Kidney (tissue), 22 donors: ENCODE measurements at places on chromosomes 6 and 20. TPM values are rescaled to one million over a fixed set of nuclear protein-coding genes. Genes with fewer than 3 reads are reported as not detected.

DNA sequence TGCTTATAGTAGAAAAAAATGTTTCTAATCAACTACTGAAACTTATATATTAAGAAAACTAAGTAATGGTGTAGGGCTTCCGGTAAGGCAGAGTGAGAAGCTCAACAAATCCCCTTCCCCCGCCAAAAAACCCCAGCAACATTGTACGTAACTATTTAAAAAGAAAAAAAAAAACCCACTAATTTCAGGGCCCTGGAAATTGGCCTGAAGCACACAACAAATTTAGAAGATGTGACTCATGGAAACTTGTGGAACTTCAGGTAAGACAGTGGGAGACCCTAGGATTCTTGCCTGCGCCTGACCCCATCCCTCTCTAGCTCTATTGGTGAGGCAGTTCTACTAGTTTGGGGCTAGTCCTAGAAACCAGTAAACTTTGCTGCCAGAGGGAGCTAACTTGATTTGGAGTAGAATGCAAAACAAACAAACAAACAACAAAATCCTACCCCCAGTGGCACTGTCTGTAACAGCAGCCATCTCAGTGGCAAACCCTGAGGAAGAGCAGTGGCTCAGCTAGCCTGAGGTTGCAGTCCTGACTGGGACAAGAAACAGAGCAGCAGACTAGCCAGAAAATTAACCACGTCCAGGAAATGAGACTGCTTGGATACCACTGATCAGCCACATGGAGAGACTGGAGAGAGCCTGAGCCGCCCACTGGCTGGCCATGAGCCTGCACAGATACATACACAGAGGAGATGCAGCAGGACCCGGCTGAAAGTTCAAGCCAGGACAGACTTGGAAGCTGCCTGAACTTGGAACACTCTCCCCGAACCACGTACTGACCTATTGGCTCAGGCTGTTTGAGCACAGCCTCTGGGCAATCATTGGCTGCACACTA lies 135.1 kb downstream of the TBXT start:
- no peaks in the 10 kb centered on the region for H3K27me3 ChIP-seq
- H3K36me3 ChIP-seq = no peaks in the 10 kb centered on the region
- DNase-seq = no peak
- H3K4me3 ChIP-seq = no peak overlapping the region

DNA sequence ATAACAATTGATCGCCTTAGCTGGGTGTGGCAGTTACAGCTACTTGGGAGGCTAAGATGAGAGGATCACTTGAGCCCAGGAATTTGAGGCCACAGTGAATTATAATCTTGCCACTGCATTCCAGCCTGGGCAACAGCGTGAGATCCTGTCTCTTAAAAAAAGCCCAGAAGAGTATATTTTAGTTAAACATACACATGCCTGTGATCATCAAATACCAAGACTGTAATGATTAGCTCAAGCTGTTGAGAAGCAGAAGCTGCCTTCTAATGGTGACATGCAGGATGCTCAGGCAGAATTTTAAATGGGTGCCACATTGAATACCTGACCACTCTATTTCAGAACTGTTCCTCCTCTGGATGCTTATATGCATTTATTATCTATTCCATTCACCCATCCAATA lies 8.9 kb upstream of the TMEM14A start:
- H3K4me1 ChIP-seq = peaks cover 6% of the 10 kb centered on the region
- no peak for DNase-seq
- H3K36me3 ChIP-seq = no peaks in the 10 kb centered on the region
- no peak overlapping the region for H3K4me3 ChIP-seq
- no peaks in the 10 kb centered on the region for H3K27me3 ChIP-seq
- H3K27ac ChIP-seq = no peak overlapping the region

DNA sequence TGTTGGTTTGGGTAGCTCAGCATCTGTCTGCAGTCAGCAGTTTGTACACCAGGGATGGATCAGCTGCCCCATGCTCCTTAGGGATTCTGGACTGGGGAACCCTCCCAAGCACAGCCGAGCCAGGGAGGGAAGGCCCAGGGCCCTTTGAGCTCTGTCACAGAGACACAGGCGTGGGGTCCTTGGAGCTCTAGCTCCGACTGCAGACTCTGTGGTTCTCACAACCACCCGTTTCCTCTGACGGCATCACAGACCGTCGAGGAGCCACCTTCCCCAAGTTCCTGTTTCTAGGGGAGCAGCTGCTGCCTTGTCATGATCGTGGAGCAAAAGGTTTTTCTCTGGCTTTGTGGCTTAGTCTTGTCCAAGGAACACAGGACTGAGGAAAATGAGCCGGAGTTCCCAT lies at the start of gene SLA2:
Gene SLA2 (minus strand): TSS at position 199 of the 400 bp plus-strand sequence. CDS start 4,861 bp downstream, outside the sequence.
- no peaks in the 10 kb centered on the region for H3K36me3 ChIP-seq
- H3K27me3 ChIP-seq = no peaks in the 10 kb centered on the region
- DNase-seq = no peak
- H3K4me3 ChIP-seq = no peak within 1 kb of the TSS
- H3K4me1 ChIP-seq = no peaks in the 10 kb centered on the region

GRCh38 chr6:27251606-27252251 lies 4.2 kb downstream of the PRSS16 start:
- H3K4me1 ChIP-seq = no peaks in the 10 kb centered on the region
- peaks cover 53% of the 10 kb centered on the region for H3K27me3 ChIP-seq
- H3K4me3 ChIP-seq = no peak overlapping the region
- no peaks in the 10 kb centered on the region for H3K36me3 ChIP-seq
- no peak overlapping the region for H3K27ac ChIP-seq

DNA sequence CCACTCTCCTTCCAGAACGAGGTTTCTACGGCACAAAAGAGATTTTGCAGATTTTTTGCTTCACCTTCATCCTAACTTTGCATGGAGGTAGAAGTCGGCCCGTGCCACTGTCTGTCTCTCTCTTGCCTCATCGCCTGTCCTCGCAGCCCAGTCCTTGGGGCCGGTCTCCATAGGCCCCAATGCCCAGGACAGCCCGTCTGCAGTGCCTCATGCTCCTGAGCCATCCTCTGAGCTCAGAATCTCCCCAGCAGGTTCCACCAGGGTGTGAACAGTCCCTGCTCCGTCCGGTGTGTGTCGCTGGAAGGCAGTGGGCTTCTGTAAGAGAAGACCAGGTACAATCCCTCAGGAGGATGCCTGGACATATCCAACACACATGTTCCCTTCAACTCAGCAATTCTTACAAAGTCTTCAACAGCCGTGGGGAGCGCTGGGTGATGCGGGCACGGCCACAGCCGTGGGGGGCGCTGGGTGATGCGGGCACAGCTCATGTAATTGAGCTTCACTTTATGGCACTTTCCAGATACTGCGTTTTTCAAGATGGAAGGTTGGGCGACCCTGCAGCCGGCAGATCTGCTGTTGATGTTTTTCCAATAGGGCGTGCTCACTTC lies 231.9 kb downstream of the DLL1 start:
- no peak overlapping the region for H3K4me3 ChIP-seq
- H3K36me3 ChIP-seq = no peaks in the 10 kb centered on the region

DNA sequence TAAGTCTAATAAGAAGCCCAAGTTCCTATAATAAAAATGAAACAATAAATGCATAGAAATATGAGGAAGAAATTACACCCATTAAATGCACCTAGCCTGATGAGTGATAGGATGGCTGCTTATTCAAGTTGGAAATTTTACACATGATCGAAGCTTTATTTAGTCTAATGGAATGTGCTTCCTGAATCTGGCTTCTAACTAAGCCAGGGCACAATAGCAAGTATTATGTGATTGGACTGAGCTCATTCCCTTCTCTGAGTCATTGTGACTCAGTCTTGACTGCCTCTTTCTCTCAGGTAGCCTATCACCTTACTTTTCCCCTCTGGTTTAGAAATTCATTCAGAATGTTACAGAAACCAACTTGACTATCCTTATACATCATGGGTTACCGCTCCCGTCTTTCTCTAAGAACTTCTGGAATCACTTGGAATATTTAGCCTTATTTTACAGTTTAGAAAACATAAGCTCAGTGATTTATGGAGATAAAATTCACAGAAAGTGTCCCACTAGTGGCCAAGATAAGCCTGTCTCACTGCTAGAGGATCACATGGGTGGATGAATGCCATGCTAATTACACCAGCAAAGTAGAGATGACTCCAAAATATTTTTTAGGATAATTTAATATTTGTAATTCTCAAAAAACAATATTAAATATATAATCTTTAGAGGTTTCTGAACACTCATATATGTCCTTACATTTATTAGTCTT lies 505.3 kb upstream of the JAG1 start:
- H3K27me3 ChIP-seq = no peaks in the 10 kb centered on the region
- H3K4me3 ChIP-seq = no peak overlapping the region
- no peak overlapping the region for H3K27ac ChIP-seq
- H3K36me3 ChIP-seq = no peaks in the 10 kb centered on the region
- no peaks in the 10 kb centered on the region for H3K4me1 ChIP-seq

Gene NHLRC1
- 2.0 TPM for total RNA-seq

GRCh38 chr6:41066867-41067304 lies 5.3 kb downstream of the OARD1 start:
- H3K36me3 ChIP-seq = peaks cover 13% of the 10 kb centered on the region
- no peak overlapping the region for H3K27ac ChIP-seq

GRCh38 chr6:26475823-26476729 lies 18.3 kb downstream of the BTN2A1 start:
- DNase-seq = no peak
- H3K36me3 ChIP-seq = no peaks in the 10 kb centered on the region

DNA sequence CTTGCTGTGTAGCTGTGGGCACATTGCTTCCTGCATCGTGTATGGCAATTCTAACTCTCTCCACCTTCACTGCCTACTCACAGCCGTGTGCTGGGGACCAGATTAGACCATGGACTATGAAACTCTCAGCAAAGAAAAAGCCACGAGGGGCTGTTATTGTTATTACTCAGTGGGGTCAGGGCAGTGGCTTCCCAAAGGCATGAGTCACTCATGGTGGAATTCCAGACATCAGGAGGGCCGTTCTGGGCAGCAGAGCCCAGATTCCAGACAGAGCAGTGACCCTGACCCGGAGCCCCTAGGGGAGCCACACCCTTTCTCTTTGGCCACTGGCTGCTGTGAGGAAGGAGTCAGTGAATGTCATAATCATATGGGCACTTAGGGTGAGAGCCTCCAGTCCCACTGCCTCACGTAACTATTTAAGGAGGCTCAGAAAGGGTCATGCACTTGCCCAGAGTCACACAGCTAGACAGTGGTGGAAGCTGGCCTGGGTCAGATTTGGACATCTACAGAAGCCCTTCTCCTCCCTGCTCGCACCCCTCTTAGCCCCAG lies 22.2 kb upstream of the CCN5 start:
- H3K27me3 ChIP-seq = no peaks in the 10 kb centered on the region
- H3K4me3 ChIP-seq = no peak overlapping the region
- H3K4me1 ChIP-seq = peaks cover 4% of the 10 kb centered on the region
- H3K36me3 ChIP-seq = no peaks in the 10 kb centered on the region

GRCh38 chr6:2376429-2377355 lies 131.3 kb upstream of the GMDS start:
- H3K27ac ChIP-seq = no peak overlapping the region
- no peak for DNase-seq
- no peaks in the 10 kb centered on the region for H3K4me1 ChIP-seq
- no peak overlapping the region for H3K4me3 ChIP-seq
- H3K27me3 ChIP-seq = no peaks in the 10 kb centered on the region
- no peaks in the 10 kb centered on the region for H3K36me3 ChIP-seq

DNA sequence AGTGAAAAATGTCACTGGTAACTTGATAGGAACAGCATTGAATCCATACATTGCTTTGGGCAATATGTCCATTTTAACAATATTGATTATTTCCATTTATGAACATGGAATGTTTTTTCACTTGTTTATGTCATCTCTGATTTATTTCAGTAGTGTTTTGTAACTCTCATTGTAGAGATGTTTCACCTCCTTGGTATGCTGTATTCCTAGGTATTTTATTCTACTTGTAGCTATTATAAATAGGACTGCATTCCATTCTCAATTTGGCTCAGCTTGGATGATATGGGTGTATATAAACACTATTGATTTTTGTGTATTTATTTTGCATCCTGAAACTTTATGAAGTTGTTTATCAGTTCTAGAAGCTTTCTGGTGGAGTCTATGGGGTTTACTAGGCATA lies 730.3 kb downstream of the DOK5 start:
- DNase-seq = no peak
- no peaks in the 10 kb centered on the region for H3K4me1 ChIP-seq
- no peak overlapping the region for H3K27ac ChIP-seq
- H3K4me3 ChIP-seq = no peak overlapping the region
- no peaks in the 10 kb centered on the region for H3K36me3 ChIP-seq
- no peaks in the 10 kb centered on the region for H3K27me3 ChIP-seq

DNA sequence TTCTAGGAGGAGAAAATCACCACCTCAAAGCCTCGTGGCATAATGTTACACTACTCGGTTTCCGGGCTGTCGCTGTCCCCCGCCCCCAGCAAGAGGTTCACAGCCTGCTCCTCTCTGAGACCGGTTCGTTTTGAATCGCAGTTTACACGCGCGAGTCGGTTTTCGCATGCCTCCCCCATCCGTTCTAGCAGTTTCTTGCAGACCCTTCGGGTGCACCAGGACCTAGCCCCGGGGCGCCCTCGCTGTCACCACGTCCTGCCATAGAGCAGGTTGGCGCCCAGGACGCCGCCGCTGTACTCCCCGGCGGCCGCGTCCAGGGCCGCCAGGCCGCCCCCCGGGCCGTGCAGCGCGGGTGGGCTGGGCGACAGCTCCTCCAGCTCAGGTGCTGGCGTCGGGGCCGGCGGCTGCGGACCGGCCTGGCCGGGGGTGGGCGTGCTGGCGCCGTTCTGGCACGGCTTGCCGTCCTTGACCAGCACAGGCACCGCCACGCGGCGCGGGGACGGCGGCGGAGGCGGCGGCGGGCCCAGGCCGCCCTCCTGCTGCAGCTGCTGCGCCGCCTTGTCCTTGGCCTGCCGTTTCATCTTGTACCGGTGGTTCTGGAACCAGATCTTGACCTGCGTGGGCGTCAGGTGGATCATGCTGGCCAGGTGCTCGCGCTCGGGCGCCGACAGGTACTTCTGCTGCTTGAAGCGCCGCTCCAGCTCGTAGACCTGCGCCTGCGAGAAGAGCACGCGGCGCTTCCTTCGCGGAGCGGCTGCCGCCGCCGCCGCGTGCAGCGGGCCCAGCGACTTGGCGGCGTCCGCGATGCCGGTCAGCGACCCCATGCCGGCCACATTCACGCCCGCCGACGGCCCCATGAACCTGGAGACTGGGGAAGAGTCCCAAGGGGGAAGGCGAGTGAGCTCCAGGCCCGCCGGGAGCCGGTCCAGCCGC lies 1.4 kb downstream of the NKX2-4 start:
- H3K27ac ChIP-seq = no peak overlapping the region
- DNase-seq = peak; percentile 64
- H3K36me3 ChIP-seq = no peaks in the 10 kb centered on the region
- no peaks in the 10 kb centered on the region for H3K4me1 ChIP-seq
- H3K4me3 ChIP-seq = no peak overlapping the region

DNA sequence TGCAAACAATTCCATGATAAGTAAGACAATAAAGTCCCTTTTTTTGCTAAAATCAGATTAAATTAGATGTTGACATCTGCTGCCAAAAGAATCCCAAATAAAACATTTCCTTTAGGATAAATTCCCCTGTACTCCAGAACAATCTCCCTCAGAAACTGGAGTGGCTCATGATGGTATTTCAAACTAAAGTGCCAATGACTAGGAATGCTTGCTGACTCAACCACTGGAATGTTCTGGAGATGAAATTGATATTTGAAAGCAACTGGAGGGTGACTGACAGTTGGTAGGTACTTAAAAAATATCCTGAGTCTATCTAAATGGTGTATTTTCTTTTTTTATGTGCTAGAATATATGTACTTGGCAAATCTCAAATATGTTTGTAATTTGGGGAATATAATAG lies 350.1 kb upstream of the TSHZ2 start:
- H3K27ac ChIP-seq = no peak overlapping the region
- DNase-seq = no peak
- H3K36me3 ChIP-seq = no peaks in the 10 kb centered on the region
- no peaks in the 10 kb centered on the region for H3K4me1 ChIP-seq
- H3K27me3 ChIP-seq = no peaks in the 10 kb centered on the region
